Naive B cell (primary cell): ENCODE measurements at places on chromosomes 11 and 22.

DNA sequence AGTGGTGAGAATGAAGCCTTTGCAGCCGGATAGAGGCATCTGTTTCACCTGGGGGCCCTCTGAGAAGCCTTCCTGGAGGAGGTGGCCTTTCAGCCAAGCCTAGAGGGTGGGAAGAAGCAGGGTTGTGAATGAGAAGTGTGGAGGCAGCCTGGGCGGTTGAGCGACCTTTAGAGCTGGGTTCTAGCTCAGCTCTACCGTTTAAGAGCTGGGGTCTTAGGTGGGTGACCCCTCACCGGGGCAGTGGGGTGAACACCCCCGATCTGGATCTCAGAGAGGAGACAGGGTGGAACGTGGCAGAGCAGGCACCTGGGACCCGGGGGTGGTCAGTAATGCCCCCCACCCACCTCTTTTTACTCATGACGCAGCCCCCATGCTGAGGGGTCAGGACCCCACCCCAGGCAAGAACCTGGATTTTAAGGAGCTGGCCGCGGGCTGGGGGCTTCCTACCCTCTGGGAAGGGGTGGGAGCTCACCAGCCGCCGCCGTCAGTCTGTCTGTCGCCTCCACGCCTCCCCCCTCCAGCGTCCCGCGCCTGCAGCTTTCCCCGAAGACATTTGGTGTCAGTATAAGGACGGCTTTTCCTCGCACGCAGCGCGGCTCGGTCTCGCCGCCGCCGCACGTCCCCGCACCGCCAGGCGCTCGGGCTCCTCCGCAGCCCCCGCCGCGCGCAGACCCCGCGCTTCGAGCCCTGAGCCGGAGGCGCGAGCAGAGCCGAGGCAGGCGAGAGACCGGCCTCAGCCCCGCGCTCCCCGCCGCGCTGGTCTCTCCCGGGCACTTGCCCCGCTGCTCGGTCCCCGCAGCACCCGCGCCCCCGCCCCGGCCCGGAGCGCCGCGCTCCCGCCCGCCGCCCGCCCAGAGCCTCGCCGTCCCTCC, 13.3 kb upstream of the CACNA1I start:
- DNase-seq: no peak

GRCh38 chr11:121533601-121534000, 80.8 kb upstream of the SORL1-AS1 start:
- DNase-seq: no peak

- DNase-seq: no peak
These were observed 741 bp upstream of the MTA2 start for GRCh38 chr11:62602141-62603071.

DNA sequence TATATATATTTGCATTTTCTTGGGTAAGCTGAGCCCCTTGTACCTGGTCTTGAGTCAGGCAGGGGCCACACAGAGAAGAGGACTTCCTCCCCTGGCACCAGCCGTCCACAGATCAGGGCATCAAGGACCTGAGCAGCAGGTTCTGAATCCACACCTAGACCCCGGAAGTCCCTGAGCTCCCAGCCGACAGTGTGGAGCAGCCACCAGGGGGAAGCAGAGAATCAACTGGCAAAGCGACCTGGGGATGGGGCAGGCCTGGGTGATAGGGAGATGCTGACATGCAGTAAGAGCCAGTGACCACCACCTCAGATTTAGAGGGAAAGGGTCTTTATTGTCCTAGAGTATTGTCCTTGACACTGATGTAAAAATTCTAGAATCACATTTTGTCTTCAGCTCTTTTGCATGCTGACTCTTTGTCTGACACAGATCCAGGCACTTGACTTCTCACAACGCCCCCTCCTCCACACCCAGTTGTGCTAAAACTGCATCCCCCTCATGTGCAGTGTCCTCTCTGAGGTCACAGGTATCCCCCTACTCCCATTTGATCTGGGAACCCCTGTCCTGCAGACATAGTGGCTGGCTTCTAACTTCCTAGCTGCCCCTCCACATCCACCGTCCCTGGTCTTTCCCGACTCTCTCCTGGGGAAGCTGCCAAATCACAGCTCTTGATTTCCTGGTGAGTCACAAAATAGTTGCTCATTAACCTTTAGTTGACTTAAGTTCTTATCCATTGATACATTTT, 109.3 kb downstream of the GGTLC2 start:
- peak; percentile 65 for DNase-seq

DNA sequence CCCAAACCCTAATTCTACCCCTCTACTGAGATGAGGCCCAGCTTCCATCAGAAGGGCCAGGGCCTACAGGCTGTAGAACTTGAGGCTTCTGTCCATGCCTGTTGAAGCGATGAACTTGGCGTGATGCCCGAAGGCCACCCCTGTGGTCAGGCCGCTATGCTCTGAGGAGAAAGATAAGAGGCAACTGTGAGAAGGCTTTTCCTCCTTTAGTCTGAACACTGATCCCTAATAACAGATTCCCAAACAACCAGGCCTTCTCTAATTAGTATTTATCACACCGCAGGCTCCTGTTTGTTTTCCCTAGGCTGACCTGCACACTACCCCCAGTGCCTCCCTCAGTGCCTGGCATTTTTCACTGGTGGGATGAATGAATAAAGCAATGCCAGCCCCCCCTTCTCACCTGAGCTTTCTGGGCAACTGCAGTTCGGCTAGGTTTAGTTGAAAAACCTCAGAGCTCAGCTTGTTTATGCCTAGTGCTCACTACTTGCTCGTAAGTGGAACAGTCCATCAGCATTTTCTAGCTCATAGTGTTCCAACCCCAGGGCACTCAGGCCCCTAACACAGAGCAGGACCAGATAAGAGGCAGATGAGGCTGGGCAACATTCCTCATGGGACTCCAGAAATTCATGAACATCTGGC, 15.2 kb downstream of the PRPF19 start:
- no peak for DNase-seq

GRCh38 chr11:116517584-116517983, 255.2 kb downstream of the BUD13 start:
- no peak for DNase-seq

- no peak for DNase-seq
These were observed 123.5 kb upstream of the APOA1 start for GRCh38 chr11:116960930-116961329.

DNA sequence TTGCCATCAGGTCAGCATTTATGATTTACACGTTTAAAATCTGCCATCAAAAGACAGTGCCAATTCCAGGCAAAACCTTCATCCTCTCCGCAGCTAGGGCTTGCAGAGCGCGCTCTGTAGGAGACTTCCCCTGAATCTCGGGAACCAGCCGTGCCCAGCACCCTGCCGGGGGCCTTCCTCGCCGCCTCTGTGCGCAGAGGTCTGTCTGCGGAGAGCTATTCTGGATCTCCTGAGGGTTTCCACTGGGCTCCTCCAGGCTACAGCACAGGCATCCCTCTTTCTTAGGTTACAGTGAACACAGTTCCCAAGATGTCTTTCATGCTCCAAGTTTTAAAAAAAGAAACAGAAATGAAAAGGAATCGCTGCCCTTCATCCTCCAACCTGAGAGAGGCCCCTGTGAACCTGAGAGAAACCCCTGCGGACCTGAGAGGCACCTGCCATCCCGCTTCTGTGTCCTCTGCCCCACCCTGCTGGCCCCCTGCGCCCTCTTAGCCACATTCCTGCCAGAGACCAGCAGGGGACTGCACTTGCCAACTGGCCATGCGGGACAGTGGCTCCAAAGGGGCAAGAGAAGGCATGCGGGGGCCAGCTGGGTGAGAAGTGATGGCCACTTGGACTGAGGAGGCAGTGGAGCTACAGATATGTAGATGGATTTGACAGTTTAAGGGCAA, 16.1 kb downstream of the TP53AIP1 start:
- DNase-seq: no peak

- no peak for DNase-seq
These were observed 9.1 kb upstream of the MICAL2 start for GRCh38 chr11:12101318-12101717.

DNA sequence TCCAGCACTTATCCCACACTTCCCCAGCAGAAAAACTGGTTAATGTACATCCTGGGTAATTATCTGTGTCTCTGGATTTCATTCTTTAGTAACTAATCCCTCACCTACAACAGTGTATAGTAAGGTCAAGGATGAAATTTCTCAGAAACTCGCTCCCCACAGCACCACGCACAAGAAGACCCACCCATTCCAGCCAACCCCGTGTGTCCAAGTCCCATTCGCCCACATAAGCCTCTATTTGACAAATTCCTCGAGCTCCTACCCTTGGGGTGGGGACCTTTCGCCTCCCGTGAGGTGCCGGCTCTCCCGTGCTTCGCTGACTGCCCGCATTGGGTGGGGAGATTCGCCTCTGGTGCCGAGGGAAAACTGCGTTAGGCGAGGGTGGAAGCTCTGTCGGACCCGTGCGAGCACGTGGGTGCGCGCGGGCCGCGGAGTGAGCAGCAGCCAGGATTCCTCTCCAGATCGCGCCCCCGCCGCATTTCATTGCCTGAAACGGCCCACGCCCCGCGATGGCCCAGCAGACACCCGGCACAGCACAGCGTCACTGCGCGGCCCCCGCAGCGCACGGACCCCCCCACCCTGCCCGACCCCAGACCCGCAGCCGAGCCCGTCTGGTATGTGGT, 866 bp downstream of the EXPH5 start:
- peak; percentile 27 for DNase-seq

DNA sequence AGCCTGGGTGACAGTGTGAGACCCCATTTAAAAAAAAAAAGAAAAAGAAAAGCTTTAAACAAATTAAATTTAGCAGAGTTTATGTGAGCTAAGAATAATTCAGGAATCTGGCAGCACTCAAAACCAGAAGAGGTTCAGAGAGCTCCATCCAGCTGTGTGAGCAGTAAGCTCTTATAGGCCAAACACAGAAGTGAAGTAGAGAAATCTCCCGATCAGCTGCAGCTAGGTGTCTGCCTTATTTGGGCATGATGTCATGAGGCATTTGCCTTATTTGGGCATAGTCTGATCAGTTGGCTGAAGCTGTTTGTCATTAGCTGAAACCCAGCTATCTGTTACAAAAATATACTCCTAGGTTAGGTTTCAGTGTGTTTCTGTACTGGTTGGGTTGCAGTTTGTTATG, 8.2 kb downstream of the MS4A15 start:
- no peak for DNase-seq

DNA sequence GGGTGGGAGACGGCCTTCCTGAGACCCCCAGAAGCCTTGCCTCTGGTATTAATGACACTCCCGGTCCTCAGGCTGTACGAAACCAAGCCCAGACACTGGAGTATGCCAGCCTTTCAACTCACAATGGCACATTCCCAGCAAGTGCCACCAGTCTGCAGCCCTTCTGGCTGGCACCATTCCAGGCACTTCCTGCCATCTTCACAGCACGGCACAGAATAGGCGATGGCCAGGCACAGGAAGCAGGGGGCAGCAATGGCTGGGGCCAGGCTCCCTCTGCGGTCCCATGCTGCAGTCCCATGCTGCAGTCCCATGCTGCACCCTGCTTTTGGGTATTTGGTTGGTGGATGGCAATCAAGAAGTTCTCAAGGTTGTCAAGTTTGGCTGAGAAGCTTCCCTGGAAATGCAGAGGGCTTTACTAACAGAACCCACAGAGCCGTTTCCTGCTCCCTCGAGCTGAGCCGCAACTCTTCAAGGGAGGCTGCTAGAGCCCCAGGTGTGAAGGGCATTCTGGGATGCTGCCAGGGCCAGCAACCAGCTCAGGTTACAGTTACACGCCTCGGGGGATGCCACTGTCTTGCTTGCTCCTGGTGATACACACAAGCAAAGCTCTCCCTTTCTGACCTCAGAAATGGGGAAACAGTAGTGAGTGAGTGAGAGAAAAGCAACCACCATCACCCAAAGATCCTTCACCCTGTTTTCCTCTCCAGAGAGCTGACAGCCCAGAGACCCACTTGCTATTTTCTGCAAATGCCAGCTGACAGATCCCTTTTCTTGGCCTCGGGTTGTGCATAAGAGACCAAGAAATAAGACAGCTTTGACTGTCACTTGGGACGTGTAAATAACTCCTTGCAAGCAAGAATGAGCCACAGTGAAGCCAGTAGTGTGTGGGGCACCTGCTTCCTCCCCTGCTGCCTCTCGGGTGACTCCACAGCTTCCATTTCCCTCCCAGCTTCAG, 23.9 kb downstream of the LRFN4 start:
- no peak for DNase-seq

GRCh38 chr11:33376331-33377310, 119.4 kb downstream of the HIPK3 start:
- DNase-seq: no peak

DNA sequence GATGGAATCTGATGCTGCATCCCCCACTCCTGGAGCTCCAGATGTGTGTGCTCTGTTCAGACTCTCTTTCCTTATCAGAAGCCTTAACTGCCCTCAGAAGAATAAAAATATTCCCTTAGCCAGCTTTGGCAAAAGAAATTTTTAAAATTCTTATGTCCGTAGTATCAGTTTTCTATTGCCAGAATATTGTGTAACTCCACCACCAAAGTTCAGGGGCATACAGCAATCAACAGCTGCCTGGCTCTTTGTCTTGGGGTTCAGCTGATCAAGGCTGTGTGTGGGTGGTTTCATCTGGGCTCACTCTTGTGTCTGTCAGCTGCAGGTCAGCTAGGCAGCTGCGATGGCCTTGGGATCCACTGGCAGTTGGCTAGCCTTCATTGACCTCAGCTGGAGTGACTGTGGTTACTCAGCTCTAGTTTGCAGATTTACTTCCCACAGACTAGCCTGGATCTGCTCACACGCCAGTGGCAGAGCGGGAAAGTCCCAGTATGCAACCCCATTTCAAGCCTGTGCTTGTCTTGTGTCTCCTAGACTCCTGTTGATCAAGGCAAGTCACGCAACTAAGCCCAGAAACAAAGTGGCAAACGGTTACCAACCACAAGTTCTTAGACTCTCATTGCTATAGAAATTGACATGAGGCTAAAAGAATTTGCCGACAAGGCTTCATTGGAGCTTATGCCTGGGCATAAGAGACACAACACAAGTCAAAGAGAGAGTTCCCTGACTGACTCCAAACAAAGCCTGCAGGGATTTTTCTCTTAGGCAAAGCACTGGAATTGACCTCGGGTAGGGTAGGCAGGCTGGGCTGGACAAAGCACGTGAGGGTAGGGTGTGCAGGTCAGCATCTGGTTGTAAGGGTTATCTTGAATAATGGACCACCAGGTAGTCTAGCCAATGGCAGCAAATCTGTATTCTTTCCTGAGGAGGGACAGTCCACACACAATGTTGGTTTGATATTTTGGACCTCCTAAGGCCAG, 7.5 kb downstream of the TMEM138 start:
- no peak for DNase-seq
